Stimulated activated CD4-positive, alpha-beta T cell treated with anti-CD3 and anti-CD28 coated beads, TNF-alpha, amount 100 ng/mL, for 1 hour (primary cell): ENCODE measurements at places on chromosomes 2 and 18.

DNA sequence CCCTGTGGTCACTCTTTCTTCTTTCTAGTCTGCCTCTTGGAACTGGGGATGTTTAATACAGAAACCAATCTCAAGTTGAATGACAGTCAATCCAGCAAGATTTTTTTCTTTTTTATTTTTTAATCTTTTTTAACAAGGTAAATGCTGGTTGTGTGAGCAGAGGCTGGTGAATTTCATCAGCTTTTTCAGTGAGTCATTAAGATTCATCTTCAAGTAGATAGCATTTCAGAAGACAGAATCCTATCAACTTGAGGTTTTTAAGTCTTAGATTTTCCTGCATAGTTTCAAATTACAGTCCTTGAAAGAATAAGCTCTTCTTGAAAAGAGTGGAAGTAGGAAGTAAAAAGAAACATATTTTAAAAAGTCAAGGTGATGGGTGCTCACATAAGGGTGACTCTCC, 12.4 kb downstream of the SLC8A1 start:
- no peak for DNase-seq

- DNase-seq, result no peak
These were observed 43.1 kb upstream of the PTH2R start for GRCh38 chr2:208363485-208363884.

DNA sequence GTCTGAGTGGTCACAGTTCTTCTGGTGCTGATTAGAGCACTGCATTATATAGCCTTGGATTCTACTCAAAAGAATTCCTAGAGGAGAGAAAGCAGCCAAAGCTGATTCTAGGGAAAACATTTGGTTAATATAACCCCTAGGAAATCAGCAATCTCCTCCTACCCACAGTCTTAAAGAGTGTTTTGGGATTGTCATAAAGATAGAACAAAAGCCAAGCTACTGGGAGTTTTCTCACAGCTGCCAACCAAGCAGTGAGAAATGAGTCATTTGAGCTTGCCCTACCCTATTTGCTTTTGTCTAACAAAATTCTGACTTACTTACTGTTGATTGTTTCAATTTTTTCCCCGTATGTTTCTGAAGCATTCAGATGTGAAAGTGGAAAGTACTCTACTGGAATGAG, 469.3 kb downstream of the PLCL1 start:
- DNase-seq, result no peak

GRCh38 chr2:241330616-241330981, 14.9 kb downstream of the SEPTIN2 start:
- no peak for DNase-seq

DNA sequence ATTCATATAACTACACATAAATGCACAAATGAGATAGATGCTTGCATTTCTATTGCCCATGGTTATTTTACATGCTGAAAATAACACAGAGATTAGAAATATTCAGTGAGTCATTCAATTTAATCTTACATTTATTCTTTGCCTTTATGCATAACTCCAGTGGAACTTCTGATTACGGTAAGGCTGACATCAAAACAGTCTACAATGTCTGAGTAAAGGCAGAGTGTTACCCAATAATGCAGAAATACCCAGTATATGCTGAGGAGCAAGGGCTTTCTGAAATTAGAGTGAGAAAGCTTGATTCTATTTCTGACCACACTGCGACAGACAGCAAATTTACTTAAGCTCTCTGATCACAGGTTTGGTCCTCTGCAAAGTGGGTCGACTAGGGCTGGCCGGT, 9.2 kb downstream of the NMI start:
- DNase-seq, result no peak

DNA sequence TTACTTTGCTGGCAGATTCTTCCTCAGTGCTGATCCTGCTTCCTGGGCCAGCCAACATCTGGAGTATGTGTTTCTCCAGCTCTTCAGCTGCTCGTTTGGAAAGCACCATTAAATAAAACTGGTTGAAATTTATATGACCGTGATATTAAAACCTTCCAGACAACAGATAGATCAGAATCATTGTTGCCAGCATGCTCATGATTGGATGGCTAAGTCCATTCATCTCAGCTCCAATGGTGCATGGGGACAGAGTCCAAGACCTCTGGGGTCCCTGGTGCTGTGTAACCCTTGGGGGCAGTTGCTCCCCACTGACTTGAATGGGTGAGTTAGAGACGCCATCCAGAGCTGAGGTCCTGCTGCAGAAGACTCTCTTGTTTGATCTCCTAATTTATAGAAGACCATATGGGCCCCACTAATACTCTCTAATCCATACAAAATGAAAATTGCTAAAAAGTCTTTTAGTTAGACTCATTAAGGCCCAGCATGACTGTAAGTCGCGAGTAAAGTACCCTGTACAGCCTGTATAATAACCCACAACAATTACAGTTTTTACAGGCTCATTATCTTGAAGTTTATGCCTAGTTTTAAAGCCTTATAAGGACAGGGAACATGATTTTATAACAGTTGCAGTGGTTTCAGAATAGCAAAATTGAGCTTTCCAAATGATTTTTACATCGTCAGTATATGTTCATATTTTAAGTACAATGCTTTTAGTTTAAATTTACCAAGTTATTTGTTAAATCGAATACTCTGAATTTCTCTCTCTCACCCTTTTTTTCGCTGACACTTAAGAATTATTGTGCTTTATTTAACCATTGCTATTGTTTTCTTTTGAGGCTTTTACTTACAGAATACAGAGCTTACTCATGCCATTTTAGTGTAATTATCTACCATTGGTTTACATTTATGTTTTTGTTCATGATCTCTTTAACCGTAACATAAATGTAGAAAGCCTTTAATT, 60.0 kb downstream of the CABLES1 start:
- no peak for DNase-seq
